Kidney epithelial cell (primary cell): ENCODE measurements at places on chromosomes 3 and 15.

- no peak for DNase-seq
These were observed 63.9 kb downstream of the TRPC1 start for GRCh38 chr3:142787719-142788118.

DNA sequence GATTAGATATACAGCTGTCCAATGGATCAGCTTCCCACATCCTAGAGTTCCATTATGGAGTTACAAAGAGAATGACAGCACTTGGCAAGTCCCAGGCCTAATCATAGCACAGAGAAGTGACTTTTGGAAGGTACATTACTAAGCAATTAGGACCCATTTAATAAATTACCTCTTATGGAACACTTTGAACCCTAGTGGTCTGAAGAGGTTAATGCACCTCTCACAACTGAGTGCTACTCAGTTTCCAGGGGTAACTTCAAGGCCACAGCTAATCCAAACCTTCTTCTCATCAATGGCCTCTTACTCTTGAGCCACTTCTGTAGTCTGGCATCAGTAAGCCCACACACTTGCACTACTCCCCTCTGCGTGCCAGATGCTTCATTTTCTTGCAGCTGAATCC lies 34.9 kb upstream of the MEIS2 start:
- no peak for DNase-seq

- no peak for DNase-seq
These were observed at the start of gene NMB for GRCh38 chr15:84658080-84658787. Gene NMB (minus strand): TSS chr15:84658199. CDS start chr15:84658152, 47 bp downstream.

- no peak for DNase-seq
These were observed 177.0 kb upstream of the NECTIN3 start for GRCh38 chr3:110894574-110894973.

GRCh38 chr3:71847794-71848193 lies 62.8 kb upstream of the PROK2 start:
- DNase-seq, result no peak

DNA sequence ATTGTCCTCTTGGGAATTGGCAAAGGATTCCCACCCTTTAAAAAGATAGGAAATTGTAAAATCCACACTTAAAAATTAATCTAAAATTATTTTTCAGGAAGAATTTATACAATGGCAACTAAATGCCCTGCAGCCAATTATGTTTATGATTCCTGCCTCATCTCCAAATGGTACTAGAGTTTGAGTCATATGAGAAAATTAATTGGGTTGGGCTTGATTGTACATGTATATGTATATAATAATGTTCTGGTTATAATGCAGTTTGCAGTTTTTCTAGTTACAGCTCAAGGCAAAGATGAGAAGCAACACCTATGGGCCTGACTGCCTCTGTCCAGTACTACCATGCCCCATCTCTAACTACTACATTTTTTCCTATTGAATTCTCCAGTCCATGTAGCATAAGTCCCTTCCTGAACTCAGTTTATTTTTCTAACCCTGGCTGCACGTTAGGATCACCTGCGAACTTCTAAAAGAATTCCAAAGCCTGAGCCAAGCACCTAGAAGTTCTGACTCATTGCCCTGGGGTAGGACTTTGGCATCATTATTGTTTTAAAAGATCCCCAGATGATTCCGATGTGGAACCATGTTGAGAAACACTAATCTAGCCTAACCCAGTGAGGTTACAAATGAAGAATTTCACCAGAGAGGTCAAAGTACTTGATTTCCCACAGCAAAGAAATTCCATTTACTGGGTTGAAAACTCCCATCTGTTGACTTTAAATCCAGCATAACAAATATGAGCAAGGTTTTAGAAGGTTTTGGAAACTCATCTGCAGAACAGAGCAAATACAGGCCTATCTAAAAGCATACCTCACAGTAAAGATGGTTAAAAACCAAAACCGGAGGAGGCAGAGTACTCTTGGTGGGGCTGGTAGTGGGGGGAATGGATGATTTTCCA lies 19.4 kb downstream of the TGFBR2 start:
- no peak for DNase-seq

GRCh38 chr3:69426967-69427304 lies 41.0 kb upstream of the FRMD4B start:
- DNase-seq, result no peak

- no peak for DNase-seq
These were observed at the start of gene HRH1 for GRCh38 chr3:11154036-11154952. Gene HRH1 (plus strand): TSS chr3:11154493. CDS start chr3:11259038, 104,545 bp downstream.

DNA sequence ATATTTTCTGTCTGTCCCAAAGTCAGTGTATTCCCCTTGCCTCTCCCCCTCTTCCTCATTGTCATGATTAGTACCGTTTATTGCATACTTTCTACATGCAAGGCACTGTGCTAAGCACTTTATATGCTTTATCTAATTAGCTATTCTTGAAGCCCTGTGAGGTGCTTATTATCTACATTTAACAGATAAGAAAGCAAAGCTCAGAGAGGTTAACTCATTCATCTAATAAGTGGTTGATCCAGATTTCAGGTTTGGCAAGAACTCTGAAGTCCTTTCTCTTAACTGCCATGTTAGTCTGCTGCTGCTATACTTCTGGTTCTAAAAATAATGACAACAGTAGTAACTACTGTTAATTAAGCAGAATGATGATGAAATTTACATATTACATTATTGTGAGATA lies 13.5 kb downstream of the IQGAP1 start:
- DNase-seq, result no peak

- no peak for DNase-seq
These were observed 18.0 kb upstream of the FSTL1 start for GRCh38 chr3:120468635-120469295.

GRCh38 chr3:194150252-194150934 lies 14.4 kb downstream of the HES1 start:
- DNase-seq, result no peak

GRCh38 chr3:103052236-103052830 lies 617.5 kb downstream of the ZPLD1 start:
- no peak for DNase-seq

- no peak for DNase-seq
These were observed 31.3 kb downstream of the LRRC3B start for GRCh38 chr3:26653811-26654425.

- DNase-seq, result no peak
These were observed 57.2 kb upstream of the SMAD6 start for GRCh38 chr15:66644869-66645268.

DNA sequence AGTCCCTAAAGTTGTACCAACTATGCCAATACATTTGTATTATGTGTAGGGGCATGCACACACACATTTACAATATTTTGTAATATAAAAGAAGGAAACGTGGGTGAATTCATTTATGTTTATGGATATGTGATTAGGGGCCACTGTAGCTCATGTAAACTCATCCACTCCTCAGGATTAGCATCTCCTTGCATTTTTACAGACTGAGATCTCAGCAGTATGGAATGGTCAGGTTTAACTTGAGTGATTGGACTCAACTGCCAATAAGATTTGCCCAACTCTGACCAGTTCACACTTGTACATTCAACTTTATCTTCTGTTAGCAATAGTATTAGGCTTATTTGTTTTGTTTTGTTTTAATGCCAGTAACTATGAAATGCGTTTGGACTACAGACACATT lies 36.5 kb downstream of the PSMD6 start:
- no peak for DNase-seq

GRCh38 chr3:120487191-120487650 lies 36.4 kb upstream of the FSTL1 start:
- no peak for DNase-seq

- DNase-seq, result no peak
These were observed 428.2 kb downstream of the NLGN1 start for GRCh38 chr3:173825730-173826129.

DNA sequence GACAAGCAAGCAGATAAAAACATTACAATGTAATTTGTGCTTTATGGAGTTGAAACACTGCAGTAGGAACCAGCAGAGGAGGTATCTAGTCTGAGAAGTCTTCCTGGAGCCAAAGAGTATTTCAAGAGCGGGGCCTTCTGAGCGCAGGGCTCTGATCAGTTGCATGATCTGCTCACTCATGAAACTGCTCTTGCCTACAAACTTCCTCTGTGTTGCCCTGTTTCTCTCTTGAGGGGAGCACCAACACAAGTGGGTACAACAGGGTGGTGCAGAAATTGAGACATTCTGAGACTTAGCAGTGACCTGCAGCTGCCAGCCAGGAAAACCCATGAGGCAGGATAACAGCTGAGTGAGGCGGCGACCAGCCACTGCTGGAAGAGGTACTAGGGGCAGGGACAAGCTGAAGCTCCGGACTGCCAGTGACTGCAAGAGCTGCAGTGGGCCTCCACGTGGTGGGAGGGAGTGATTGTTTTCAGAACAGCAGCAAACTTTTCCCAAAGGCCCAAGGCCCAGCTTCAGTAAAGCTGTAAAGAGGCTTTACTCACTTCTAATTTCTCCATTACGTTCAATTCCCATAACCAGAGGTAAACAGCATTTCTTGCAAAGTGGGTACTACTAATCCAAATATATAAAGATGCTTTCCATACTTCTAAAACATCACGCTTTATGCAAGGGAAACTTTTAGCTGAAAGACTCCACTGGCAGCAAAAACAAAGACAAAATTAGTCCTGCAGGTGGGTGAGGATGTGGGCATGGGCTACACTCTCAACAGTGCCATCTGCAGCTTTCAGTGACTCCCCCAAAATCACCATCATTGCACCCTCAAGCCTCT lies 69.0 kb upstream of the LPP start:
- DNase-seq, result no peak

DNA sequence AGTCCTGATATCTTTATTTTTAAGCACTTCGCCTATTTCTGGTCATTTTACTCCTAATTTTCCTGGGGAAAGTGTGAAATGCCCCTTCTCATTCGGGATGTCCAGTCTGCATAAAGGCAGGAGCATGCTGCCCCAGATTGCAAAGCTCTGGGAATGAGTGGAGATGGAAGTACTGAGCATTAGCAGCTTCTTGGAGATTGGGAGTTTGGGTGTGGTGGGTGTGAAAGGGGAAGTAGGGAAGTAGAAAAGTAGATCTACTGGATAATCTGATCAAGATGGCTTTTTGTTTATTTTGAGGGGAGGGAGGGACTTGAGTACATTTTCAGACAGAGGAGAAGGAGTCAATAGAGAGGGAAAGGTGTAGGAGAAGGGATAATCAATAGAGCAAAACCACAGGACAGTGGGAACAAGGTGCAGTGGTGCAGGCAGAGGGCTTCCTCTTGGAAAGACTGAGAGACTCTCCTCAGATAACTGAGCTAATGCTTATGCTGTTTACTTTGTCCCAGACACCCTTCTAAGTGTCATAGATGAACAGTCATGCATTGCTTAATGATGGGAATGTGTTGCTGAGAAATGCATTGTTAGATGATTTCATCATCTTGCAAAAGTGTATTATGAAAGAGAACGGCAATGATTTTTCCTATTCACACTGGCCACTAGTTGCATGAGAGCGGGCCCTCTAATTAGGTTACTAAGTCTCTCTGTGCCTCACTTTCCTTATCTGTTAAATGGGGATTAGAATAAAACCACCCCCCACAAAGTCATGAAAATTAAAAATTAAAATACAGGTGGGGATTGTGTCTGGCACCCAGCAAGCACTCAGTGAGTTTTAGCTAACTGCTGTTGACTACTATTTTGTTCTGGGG lies 45.5 kb downstream of the PHLDB2 start:
- peak; percentile 93 for DNase-seq

DNA sequence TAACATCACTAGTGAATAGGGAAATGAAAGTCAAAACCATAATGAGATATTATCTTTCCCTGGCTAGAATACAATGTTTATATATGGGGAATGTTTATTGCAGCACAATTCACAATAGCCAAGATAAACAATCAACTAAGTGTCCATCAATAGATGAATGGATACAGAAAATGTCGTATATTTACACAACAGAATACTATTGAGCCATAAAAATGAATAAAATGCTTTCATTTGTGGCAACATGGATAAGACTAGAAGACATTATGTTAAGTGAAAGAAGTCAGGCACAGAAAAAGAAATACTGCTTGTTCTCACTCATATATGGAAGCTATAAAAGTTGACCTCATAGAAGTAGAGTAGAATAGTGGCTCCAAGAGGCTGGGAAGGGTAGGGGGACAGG lies 65.2 kb downstream of the SLC9C1 start:
- no peak for DNase-seq

- no peak for DNase-seq
These were observed 28.8 kb upstream of the SYNM start for GRCh38 chr15:99076109-99076508.

- no peak for DNase-seq
These were observed 255.2 kb upstream of the ROBO1 start for GRCh38 chr3:80023010-80023409.

DNA sequence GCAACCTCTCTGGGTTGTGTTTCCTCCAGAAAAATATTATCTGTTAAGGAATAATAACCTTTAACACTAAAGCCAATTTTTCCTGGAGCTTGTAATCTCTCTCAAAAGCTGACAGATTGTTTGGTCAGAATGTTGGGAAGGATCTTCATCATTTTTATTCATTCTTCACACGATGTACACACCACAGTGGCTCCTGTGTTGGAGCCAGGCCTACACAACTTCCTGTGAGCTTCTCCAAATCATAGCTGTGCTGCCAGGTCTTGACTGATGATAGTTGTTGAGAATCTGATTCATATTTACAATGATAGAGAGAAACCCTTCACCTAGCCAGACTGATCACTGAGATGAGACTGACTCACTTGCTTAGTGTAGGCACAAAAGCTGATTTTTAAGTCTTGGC lies 151.0 kb upstream of the ROBO2 start:
- DNase-seq, result no peak

DNA sequence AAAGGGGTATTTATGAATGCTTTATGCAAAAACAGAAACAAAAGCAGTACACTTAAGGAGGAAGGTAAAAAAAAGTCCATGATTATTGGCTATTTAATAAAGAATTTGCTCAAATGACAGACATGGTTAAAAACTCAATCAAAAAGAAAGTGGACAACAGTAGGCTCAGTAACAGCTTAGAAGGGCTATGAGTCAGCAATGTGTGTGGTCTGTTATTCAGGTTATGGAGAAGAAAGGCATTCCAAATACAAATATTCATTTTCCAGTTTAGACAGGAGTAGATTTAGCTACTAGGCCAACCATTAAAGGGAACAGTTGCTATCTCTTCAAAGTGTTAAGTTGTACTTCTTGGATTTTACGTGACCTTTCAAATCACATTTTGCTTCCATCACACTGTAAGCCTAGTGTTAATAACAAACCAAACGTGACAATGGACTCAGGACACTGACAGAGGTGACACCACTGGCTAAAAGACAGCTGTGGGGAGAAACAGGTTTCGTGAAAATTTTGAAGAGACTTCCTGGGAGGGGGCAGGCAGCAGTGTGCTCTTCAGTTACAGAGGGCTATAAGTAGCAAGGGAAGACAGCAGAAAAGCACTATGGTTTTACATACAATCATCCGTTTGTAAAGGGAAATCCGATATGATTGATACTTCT lies 41.7 kb upstream of the MYO5C start:
- DNase-seq, result peak; percentile 47
